ENCODE measurements at places on chromosomes 2 and 18.

- no peak for DNase-seq
These were observed 553 bp downstream of the CNDP2 start for GRCh38 chr18:74496508-74497323.

DNA sequence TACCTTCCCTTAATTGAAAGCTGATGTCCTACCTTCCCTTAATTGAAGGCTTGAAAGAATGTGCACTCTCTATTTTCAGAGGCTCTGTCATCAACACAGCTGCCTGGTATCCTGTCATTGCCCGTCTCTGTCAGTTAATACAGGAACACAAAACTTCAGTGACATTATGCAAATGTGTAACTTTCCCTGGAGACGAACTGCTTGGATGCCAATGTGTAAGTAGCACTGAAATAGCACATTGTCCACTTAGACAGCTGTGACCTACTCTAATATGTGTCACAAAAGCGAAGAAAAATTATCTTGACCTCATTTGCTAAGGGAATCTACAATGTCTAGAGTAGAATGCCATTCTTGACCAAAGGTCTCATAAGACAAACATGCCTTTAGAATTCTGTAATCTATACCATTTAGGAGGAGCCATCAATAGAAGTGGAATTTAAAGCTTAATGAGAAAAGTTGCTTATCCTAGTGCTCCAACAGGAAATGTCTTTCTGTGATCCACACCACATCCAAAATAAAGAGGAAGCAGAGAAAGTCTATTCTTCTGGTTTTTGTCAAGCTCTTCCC, 138.1 kb downstream of the BARD1 start:
- DNase-seq: no peak

DNA sequence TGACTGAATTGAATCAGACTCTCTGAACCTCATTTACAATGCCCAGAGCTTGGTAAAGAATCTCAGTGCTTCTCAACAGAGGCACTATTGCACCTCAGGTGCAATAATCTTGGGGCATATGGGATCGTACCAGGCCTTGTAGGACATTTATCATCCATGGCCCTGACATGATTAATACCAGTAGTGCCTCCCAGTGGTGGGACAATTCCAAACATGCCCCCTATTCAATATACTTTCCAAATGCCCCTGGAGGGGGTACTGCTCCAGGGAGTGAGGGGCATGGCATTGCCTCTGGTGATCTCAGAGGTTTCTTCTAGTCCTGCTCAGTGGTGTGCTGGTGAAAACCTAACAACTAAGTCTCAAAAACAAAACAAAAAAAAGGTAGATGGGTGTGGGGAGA, 174.9 kb upstream of the SMAD2 start:
- DNase-seq: no peak

- no peak for DNase-seq
These were observed 40.1 kb downstream of the NDUFAF7 start for GRCh38 chr2:37271376-37272067.

GRCh38 chr2:232652505-232652851, 19.1 kb downstream of the EFHD1 start:
- DNase-seq: no peak

- DNase-seq: no peak
These were observed 13.7 kb upstream of the NEU4 start for GRCh38 chr2:241795021-241795999.

DNA sequence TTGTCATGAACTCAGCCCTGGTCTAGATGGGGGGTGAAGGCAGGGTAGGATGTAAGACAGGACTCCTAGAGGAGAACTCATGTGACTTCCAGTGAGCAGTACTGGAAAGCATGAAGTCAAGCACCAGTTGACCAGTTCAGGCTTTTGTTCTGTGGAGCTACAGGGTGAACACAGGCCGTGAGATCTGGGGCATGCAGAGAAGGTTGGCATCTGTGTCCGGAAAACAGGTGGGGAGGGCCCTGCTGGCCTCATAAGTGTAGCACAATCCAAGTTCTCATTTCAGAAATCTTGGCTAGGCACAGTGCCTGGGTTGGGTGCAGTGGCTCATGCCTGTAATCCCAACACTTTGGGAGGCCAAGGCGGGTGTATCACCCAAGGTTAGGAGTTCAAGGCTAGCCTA, 50.9 kb upstream of the SPATS2L start:
- no peak for DNase-seq

DNA sequence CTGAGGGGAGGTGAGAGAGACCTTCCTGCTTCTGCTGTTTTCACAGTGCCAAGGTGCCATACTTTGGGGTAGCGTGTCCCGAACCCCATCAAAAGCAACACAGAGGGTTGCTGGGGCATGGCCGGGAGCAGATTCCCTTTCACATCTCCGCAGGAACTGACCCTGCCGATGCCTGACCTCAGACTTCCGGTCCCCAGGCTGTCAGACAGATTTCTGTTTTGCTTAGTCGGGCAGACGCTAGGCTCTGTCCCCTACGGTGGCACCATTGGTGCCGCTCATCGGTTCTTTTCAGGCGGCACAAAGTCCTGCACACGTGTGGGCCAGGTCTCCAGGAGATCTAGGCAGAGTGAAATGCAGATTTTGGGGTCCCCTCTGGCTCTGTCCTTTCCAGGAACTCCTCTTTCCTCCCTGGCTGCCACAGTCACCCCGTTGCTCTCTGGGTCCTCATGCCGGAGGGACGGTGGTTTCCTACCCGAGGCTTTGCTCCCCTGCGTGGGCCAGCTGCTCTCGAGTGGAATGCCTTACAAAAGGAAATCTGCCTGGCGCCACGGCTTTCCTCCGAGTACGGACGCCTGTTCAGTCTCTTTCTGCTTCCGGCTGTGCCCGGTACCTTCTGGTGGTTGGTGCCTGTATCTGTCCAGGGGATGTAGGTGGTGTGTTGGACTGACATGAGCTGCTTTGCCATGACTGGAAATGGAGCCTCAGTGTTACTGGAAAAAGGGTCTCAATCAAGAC, 39.3 kb downstream of the RTP5 start:
- DNase-seq: no peak

All from ecto neural progenitor cell (in vitro differentiated cells).